Cardiac muscle cell (in vitro differentiated cells and primary cell): ENCODE measurements at places on chromosomes 1 and 21.

DNA sequence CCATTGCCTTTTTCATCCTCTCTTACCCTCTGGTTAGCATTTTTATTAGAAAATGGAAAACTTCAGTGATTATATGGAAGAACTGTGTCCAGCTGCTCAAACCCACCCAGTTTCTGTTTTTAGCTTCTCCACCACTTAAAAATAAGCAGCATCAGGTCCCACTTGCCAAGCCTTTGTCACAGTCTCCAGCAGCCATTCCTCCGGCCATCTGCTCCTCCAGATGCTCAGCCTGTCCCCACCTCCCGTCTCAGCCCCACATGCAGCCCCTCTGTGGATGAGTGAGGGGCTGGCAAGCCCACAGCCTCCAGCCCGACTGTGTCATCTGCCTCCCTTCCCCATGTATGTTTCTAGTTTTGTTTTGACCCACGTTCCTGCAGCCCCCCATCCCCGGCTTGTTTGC, 289.7 kb downstream of the HHAT start:
- DNase-seq, result no peak

DNA sequence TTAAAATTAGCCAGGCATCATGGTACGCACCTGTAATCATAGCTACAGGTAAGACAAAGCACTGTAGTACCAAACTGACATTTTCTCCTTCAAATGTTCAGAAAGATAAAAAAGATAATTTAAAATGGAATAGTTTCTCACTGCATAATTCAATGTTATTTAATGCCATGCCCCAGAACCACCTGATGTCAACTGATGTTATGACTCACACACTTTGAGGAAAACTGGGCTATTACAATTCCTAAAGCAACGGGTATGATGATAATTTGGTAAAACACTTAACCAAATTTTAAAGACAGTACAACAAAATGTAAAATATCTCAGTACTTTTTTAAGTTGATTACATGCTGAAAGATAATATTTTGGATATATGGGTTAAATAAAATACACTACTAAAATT, 22.9 kb upstream of the PLEKHO1 start:
- no peak for DNase-seq

- DNase-seq, result no peak
These were observed 110.0 kb upstream of the HOOK1 start for GRCh38 chr1:59704716-59705115.

GRCh38 chr1:33000427-33001026, 35.9 kb upstream of the RNF19B start:
- DNase-seq, result no peak

GRCh38 chr1:178724728-178725465, at the start of gene RALGPS2:
TSS of gene RALGPS2 (plus strand) at chr1:178725244. CDS start at chr1:178776765, 51,521 bp downstream.
- peak; percentile 84 for DNase-seq

GRCh38 chr1:42240966-42241755, 76.6 kb upstream of the GUCA2A start:
- peak; percentile 35 for DNase-seq

DNA sequence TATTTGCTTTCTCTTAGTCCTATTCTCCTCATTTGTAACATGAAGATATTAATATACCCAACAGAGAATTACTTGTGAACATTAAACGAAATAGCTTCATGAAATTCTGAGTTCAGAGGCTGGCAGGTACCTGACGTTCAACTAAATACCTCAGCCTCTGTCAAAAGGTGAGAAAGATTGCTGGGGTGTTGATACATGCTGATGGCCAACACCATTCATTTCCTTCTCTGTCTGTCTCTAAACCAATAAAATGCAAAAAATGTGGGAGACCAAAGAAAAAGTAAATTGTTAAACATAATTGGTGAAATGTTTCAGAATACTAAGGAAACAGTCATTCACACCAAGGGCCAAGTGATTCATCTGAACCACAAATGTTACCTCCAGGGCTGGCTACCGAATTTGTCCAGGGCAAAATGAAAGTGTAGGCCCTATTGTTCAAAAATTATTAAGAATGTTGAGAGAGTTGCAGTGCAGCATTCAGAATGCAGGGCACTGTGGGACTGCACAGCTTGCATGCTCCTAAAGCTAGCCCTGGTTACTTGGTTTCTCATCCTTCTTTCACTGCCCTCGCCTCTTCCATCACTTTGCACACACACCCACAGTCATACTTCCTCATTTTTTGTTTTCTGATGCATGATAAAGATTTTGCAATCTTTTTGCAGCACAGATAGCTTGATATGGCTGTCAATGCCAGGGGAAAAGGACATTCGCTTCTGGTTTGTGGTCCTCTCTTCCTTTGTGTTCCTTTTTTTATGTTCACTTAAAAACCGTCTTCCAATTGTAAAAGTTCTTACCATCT, 414.3 kb upstream of the NR5A2 start:
- DNase-seq, result no peak

DNA sequence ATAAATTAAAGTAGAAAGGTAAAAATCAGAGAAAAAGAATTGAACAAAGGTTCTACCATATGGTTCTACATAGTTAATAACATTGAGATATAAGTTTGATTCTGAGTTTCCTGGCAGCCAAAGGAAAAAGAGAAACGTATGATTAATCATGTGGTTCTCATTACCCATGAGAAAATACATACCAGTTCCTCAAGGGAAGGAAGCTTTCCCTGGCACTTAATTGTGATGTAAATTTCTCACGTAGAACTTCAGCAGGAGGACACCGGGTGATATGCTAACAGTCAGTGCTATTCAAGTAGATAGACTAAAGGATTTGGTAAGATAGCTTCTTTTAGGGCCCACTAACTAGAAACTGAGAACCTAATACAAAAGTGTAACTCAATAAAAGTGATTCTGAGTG, 218.5 kb downstream of the NFIA start:
- no peak for DNase-seq

DNA sequence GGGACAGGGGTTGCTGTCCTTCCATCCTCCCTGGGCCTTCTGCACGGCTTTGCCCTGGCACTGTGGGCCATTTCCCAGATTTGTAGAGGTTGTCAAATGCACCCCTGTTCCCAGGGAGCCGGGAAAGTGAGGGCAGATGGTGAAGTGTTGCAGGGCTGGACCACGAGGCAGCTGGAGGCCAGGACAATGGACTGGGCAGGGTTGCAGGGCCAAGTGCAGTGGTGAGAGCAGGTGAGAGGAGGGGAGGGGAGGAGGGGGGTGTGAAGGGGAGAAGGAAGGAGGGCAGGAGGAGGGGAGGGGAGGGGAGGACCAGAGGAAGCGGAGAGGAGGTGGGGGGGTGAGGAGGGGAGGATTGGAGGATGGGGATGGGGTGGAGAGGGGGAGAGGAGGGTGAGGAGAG, 443.9 kb downstream of the CAMTA1 start:
- no peak for DNase-seq

GRCh38 chr1:109404838-109405237, 7.1 kb upstream of the SORT1 start:
- no peak for DNase-seq

DNA sequence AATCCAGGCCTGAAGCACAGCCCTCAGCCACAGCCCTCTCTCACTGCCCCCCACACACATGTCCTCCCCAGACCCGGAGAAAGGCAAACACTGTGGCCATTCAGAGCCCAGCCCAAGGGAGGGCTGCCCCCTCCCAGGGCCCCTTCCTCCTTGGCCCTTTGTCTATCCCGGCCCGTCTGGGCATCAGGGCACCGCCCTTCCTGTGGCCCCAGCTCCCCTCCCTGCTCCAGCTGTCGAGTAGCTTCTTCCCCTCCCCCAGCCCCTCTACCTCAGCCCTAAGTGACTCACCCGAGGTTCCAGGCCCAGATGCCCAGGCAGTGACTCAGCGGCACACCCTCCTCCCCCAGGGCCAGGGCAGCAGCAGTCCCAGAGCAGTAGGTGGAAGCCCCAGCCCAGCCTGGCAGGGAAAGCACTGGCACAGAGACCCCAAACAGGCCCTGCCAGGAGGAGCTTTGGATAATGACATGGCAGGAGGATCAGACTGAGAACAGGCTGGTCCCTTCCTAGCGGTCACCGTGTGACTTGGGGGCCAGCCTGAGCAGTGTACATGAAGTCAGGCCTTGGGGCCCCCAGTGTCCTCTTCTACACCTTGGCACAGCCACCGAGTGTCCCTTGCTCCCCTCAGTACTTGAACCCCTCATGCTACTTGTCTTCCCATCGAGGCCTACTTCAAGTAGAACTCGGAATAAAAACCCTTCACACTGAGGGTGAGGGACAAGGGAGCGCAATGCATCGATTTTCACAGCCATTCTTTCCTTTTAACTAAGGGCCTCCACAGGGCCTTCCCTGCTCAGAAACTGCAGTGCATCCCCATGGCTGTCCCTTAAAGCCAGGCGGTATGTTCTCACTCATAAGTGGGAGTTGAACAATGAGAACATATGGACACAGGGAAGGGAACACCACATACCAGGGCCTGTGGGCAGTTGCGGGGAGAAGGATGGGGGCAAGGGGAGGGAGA, 1.0 kb upstream of the S100A2 start:
- peak; percentile 49 for DNase-seq

GRCh38 chr1:201391651-201392511, 7.2 kb downstream of the LAD1 start:
- DNase-seq, result no peak

DNA sequence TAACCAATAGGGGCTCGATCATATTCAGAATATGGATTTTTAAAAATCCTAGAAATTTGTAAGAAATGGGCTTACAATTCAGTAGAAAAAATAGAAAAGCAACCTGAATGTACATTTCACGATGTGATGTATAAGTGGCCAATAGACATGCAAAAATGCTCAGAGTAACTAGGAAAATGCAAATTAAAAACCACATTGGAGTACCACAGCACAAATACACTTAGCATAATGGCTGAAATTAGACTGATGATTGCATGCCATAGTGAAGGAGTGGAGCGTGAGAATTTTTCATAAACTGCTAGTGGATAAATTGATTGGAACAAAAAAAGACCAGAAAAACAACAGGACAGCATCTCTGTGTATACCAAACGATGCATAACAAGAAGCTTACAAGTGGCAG, 102.3 kb downstream of the DYRK1A start:
- DNase-seq, result no peak

DNA sequence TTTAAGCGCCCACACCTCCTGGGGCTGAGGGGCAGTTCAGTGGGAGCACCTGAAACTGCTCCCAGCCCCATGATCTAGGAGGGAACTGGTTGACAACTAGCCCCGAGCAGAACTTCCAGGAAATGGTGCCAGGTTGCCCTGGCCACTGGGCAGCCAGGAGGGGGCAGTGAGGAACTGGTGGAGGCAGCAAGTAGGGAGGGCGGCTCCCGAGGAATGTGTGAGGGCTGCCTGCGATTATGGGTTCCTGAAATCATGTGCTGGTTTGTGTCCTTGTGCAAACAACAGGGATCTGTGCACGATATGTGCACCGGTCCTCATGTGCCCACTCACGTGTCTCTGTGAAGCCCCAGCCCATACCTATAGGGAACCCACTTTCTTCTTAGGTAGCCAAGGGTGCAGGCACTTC, 9.9 kb downstream of the GPR3 start:
- peak; percentile 62 for DNase-seq
